Testis (tissue), 5 donors: ENCODE measurements at places on chromosomes 12 and 14. TPM values are rescaled to one million over a fixed set of nuclear protein-coding genes. Genes with fewer than 3 reads are reported as not detected.

Gene CCDC175
- total RNA-seq: 9.8 TPM

Gene SERPINA4
- not detected for total RNA-seq

DNA sequence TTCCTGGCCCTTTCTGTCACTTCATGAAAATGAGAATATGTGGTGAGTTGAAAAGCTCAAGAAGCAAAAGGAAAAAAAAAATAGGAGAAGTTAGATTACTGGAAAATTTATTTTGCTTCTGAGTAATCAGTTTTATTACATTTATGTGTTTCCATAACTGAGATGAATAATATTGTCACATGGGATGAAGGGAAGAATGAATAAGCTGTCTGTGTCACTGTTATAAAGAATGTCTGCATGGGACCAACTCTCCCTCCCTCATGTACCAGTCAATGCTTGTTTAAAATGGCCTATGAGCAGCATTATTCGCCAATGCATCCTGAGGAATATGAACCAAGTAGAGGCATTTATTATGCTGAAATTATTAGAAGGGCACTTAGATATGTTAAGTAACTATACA, 246.3 kb downstream of the PRKD1 start:
- no peak for DNase-seq

DNA sequence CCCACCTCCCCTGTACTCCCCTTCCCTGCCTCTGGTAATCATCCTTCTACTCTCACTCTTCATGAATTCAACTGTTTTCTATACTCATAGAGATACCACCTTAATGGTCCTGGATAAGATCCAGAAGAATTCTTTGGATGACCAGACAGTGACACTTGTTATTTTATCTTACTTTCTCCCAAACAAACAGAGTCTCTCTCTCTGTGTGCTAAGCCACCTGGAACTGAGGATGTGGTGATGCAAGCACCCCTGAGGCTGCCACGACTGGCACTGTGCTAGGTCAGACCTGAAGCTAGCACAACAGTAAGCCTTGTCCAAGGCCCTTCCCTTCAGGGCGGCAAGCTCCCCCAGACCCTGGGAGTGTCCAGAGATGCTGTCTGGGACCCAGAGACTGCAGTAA, 250.2 kb downstream of the C12orf50 start:
- no peak for DNase-seq
